ENCODE measurements at places on chromosomes 4 and X.

DNA sequence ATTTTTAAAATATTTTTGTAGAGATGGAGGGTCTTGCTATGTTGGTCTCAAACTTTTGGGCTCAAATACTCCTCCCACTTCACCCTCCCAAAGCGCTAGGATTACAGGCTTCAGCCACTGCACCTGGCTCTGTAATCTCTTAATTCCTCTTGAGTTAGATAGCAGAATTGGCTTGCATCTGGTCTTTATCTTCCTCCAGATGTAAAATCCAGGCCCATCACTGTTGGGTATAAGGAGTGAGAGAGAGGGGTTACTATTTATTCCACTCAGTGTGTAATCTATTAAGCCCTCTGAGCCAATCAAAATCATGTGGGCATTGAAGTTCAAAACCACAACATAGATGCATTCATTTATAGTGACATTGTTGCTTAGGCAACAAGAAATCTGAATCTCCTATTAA, 33.9 kb downstream of the ANK2 start:
- DNase-seq, result no peak

GRCh38 chrX:68823413-68824151, 5.2 kb upstream of the EFNB1 start:
- no peak for DNase-seq

DNA sequence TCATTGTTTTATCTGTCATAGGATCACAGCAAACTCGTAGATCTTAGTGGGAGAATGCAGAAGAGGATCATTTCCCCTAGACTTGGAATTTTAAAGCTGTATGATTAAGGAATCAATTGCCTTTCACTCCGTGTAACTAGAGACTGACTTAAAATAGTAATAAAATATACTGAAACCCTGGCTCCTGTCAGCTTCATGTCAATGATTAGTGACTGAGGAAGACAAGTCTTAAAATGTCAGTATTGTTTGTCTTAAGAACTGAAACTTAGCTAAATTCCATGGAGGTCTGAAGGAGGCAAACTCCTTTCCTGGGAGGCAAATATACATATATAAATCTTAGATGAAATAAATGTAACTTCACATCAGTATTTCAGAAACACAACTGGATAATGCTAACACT, 1016.7 kb upstream of the PCDH10 start:
- DNase-seq, result no peak

DNA sequence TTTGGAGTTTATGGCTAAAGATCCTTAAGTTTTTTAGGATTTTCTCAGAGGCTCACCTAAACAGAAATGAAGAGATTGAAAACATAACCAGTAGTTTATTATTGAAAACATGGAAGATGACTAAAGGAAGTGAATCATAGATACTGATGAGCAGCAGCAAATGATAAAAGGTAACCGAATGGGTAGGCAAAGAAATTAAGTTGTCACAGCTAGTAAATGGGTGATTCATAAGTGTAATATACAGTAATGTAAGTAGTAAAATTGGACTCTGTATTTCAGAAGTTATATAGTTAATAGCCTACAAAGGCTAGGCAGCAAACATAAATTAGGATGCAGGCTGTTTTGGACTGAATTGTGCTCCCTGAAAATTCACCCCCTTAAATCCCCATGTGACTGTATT, 59.0 kb upstream of the ADGRA3 start:
- no peak for DNase-seq

DNA sequence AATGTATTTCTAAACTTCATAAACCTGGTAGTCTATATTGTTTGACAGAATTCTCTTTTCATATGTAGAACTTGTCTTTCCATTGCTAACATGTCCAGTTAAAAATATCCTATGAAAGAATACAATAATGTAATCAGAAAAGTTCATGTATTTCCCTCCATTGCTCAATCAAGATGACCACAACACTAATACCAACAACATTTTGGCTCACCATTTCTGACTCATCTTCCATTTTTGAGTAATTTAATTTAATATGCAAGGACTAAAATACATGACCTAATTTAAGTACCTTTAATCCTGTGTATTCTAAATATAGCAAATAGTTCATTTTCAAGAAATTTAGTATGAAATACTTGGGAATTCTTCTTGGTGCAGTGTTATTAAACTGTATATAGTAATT, 239.5 kb upstream of the GPC4 start:
- DNase-seq, result no peak

All from stimulated activated CD8-positive, alpha-beta memory T cell treated with anti-CD3 and anti-CD28 coated beads, Interleukin-2, amount 100 ng/mL, for 1 hour (primary cell).